HT-29 (cell line): ENCODE measurements at places on chromosomes 4 and X.
A peak's percentile ranks its signal among the peaks of the same experiment; 100 is the strongest.

DNA sequence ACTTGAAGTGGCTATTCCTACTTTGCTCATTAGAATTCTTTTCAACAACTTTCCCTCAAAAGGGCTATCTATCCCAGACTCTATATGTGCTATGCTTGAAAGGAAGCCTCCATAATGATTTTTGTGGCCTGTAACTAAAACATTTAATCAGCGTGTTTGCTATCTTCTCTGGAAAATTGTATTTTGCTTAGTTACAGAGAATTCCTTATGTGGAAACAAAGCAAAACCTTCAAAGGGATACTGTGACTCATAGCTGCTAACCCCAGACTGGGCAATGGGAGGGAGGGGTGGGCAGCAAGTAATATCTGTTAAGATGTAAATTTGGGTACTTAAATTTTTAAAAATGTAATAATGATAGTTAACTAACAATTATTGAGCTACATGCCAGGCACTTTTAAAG, 3.7 kb downstream of the SLC25A14 start:
- no peak for DNase-seq

DNA sequence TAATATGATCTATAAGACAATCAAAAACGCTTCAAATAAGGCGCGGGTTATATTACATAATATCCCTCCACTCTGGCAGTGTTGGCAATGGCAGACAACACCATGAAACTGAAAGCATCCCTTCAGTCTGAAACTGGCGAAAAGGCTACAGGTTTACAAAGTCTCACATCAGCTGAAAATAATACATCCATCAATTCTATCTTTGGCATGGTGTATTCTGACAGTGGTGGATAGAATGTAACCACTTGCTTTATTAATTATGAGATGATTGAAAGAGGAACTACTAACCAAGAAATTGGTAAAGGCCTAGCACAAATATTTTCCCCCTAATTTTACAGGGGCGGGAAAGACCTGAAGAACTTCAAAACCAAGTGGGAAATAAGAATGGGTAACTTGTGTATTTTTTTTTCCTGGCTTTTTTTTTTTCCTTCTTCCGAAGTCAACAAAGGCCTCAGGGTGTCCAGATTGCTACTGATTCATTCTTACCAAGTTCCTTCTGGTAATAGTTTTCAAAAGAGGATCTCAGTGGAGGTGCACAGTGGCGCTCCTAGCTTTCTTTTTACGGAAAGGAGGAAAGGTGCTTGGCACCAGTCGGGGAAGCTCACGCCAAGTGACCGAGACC, 728 bp downstream of the UBA6 start:
- peak; percentile 39 for DNase-seq

DNA sequence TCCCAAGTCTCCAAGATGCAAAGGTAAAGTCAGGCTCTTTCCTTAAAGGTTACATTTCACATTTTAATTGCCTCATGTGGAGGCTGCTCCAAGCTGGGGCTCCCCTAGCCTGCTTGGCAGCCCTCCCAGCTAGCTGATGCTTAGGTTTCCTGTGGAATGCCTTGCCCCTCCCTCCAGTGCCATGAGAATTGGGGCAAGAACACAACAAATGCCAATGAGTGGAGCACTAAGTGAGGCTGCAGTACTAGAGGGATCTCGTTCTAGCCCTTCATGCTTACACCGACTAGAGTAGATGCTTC, 597.7 kb downstream of the MID1IP1 start:
- no peak for DNase-seq

- peak; percentile 29 for DNase-seq
Observed at GRCh38 chr4:3613967-3614730, 81.9 kb upstream of the LRPAP1 start.

DNA sequence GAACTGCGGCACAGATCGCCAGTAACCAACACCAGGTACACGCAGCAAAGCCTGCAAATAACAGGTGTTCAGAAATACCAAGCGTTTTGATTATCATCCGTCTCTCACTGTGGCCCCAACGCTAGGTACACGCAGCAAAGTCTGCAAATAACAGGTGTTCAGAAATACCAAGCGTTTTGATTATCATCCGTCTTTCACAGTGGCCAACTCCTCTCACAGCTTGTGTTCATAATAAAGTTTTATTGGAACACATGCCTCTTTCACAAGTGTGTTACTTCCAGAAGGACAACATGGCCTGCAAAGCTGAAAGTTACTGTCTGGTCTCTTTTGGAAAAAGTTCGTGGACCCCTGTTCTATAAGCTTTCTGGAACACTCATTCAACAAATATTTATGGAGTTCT, 153.1 kb downstream of the AFAP1 start:
- no peak for DNase-seq

GRCh38 chr4:168451744-168452390, 28.4 kb downstream of the DDX60L start:
- peak; percentile 17 for DNase-seq

DNA sequence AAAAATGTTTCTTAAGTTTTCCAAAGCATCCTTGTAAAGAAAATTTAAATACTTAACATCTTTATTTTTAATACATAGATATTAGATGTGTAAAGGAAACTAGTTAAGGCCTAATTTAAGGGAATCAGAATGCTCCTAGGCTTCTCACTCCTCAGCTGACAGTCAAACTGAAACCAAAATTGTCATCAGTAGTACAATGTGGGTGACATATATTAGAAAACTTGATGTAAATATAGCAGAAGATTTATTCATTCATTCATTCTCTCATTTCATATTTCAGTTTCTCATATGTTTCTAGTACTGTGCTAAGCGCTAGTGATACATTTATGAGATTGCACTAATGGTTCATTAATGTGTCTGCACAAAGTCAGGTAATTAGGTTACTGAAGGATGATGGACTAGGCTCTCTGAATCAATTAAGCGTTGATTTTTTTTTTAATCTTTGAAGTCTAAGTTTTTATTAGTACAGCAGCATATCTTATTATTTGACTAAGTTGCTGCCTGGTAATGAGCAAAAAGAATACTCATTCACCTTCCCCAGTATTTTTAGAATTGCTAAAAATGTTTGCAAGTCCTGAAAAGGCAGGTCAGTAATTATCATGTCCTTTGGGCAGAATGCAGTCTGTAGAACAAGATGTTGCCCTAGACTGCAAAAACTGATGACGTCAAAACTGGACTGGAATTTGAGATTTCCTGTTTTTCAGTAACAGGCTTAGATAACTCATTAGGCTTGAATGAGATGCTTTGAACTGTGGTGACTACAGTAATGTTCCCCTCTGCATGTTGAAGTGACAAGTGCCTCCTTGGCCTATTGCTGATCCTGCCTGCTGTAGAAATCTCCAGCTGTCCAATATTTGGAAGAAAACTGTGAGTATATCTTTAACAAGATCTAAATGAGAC, 128.7 kb downstream of the ARHGAP24 start:
- DNase-seq = no peak

GRCh38 chr4:139903845-139904244, 238.2 kb downstream of the MGST2 start:
- DNase-seq = no peak

- DNase-seq = no peak
Observed at GRCh38 chrX:63718010-63718694, 66.9 kb downstream of the ARHGEF9 start.

DNA sequence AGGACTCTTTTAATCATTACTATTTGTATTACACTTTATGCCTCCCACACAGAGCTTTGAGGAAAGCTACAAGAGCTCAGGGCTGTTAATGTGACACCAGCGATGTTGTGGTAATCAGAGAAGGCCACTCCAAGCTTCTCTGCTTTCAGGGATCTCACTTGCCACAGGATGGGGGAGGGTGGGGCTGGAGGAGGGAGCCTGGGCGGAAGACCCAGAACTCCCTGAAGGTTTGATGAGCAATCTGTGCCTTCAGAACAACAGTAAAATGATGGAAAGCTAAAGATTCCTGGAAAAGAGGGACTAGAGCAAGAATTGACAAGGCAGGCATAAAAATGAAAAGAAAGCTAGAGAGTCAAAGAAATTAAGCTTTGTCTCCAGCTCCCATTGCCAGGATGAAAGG, 75.6 kb downstream of the MAML3 start:
- DNase-seq = no peak
